Suppressor macrophage treated with lipopolysaccharide for 4 hours (primary cell): ENCODE measurements at places on chromosomes 7 and 10.
A peak's percentile ranks its signal among the peaks of the same experiment; 100 is the strongest.

GRCh38 chr7:112205343-112206237, 609 bp downstream of the DOCK4 start:
- peak; percentile 76 for DNase-seq

- no peak for DNase-seq
Observed at GRCh38 chr10:100554902-100555301, 19.2 kb downstream of the HIF1AN start.

DNA sequence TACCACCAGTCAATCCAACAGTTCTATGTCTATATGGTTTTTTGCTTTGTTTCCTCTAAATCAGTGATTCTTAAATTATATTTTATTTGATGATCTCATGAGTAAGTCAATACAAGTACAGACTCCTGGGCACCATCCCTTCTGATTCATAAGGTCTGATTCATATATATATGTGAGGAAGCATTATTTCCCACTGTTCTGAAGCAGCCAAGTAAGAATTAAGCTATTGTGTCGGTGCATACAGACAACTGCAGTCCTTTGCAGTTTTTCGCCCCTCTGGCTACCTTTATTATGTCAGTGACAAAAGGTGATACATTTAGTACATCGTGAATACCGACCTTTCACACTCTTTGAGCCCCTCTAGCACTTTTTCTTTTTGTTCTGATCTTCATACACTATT, 1079.6 kb upstream of the C7orf33 start:
- DNase-seq = no peak

GRCh38 chr7:45687721-45688120, 113.6 kb downstream of the ADCY1 start:
- no peak for DNase-seq

- no peak for DNase-seq
Observed at GRCh38 chr7:79296553-79297320, 156.7 kb downstream of the MAGI2 start.

DNA sequence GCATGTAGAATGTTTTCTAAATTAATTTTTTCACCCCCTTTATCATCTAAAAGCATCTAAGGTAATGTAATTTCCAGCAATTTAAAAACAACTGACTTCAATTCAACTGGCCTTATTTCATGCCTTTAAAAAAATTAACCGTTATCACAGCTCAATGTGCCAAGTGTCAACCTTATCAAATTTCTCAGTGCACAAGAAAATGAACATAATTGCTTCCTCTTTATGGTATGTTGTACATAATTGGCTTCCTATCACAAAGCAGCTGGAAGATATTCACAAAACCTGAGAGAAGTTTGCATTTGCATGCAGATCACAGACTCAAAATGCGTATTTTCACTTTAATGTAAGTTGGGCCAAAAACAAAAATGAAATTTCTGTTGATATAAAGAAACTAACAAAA, 966.4 kb downstream of the GRM8 start:
- no peak for DNase-seq

- DNase-seq = peak; percentile 75
Observed at GRCh38 chr10:93516006-93516380, 19.6 kb downstream of the CEP55 start.

GRCh38 chr10:75540981-75541380, 109.6 kb downstream of the LRMDA start:
- DNase-seq = no peak

GRCh38 chr10:85645926-85646711, 720.5 kb downstream of the GRID1 start:
- DNase-seq = no peak
